ENCODE measurements at places on chromosomes 3 and 15. TPM values are rescaled to one million over a fixed set of nuclear protein-coding genes. Genes with fewer than 3 reads are reported as not detected.

The MYL3 gene
- total RNA-seq, result not detected

The PP2D1 gene
- not detected for total RNA-seq

The NGRN gene
- 134 TPM for total RNA-seq

The SPSB4 gene
- 0.23 TPM for total RNA-seq

The GP5 gene
- not detected for total RNA-seq

The RARRES1 gene
- not detected for total RNA-seq

The CPA3 gene
- not detected for total RNA-seq

The MUC4 gene
- total RNA-seq, result not detected

The PSMD6 gene
- 66.0 TPM for total RNA-seq

The PROK2 gene
- not detected for total RNA-seq

The AGBL1 gene
- total RNA-seq, result not detected

The HYKK gene
- 13.8 TPM for total RNA-seq

The SMCO1 gene
- total RNA-seq, result not detected

The OSBPL10 gene
- 3.7 TPM for total RNA-seq

The NANOGP8 gene
- not detected for total RNA-seq

Measured in MG63 (cell line).